ENCODE measurements at places on chromosomes 3 and 15. TPM values are rescaled to one million over a fixed set of nuclear protein-coding genes. Genes with fewer than 3 reads are reported as not detected.

CD86 gene
- polyA plus RNA-seq = 1.7 TPM

DNA sequence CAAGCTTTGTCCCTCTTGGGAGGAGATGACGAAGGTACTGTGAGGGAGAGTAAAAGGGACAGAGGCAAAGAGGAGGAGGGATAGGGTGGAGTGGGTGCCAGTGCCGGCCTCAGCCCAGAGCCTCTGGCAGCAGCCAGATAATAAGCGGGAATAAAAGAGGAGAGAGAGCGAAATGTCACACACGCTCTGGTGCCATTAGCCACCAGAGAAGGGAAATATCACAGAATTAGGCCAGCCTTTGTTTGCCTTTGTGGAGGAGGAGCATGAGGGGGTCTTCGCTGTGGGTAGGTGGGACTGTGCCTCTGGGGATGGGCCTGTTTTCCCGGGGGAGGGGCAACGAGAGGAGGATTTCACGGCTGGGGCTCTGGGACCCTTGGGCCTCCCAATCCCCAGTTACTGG is 67.8 kb downstream of the LINGO1 start:
- no peak for DNase-seq

DNA sequence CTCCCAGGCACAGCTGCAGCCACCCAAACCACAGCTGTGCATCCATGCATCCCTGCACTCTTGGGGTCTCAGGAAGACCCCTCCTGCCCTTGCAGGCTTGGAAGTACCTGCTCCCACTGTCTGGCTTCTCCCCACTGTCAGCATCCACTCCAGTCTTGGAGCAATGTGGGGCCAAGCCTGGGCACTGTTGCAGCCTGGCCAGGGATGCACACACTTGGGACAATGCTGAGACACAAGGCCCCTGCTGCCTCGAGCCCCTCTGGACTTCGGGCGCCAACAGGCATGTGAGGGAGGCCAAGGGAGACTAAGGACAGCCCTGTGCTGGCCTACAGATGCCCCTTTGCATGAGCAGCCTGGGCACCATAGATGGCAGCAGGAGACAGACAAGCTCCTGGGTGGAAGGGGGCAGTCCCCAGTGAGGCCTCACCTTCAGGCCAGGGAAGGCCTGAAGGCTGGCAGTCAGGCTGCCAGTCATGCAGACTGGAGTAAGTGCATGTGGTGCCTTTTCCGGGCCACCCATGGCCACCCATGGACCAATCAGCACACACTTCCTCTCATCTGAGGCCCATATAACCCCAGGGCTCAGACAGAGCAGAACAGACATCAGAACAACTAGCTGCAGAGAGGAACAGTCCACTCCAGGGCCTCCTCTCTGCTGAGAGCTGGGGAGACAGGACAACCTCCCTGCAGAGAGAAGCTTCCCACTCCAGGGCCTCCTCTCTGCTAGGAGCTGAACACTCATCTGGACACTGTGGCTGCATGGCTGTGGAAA is 219.0 kb downstream of the VGLL3 start:
- no peak for DNase-seq

GRCh38 chr3:149751551-149751950 is 738 bp downstream of the COMMD2 start:
- DNase-seq = no peak

TUBGCP5 gene
- polyA plus RNA-seq = 23.7 TPM
